ENCODE measurements at places on chromosomes 12 and 14. TPM values are rescaled to one million over a fixed set of nuclear protein-coding genes. Genes with fewer than 3 reads are reported as not detected.

Gene CIROP
- total RNA-seq, result not detected

DNA sequence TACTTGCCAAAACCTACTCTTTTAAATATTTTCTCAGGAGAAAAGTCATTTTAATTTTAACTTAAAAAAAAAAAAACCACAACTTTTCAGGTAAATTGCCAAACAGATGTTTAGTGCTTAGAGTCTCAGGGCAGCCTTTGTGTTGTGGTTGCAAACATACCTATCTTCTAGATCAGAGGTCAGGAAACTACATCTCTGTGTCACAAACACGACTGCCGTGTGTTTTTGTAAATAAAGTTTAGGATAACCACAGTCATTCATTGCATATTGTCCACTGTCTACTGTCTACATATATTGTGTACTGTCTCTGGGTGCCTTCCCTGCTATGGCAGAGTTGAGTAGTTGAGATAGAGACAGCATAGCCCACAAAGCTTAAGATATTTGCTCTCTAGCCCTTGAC is 48.9 kb downstream of the DYRK2 start:
- no peak for DNase-seq

GRCh38 chr12:21895651-21896050 is 45.6 kb downstream of the ABCC9 start:
- DNase-seq, result no peak

DNA sequence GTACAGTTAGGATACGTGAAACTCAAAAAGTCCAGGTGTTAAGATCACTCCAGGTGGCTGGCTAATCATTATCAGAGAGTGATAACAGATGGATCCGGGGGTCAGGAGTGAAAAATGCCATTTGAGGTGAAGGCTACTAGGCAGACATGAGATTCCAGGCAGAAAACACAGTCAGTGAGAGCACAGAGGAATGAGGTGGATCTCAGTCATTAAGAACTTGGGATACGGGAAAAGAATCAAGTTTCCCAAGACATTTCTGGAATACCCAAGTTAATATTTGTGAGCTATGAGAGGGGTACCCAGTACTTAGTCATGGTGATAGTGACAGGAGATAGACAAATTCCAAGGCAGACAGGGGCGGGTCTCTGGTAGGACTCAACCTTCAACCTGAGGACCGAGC is 94.6 kb upstream of the ALG10B start:
- no peak for DNase-seq

- no peak for DNase-seq
Observed at GRCh38 chr12:30847259-30847658, 79.3 kb upstream of the TSPAN11 start.

DNA sequence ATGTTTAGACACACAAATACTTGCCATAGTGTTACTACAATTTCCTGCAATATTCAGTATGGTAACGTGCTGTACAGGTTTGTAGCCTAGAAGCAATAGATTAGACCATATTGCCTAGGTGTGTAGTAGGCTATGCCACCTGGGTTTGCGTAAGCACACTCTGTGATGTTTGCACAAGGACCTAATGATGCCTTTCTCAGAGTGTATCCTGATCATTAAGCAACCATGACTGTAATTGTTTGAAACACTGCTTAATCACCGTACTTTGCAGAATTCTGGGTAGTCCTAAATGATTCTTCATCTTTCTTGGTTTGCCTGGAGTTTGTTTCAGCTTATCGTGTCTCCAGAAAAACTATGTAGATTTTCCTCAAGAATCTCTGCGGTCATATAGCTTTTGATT is 11.2 kb upstream of the TCP11L2 start:
- DNase-seq, result no peak

GRCh38 chr14:78610994-78611393 is 440.8 kb downstream of the NRXN3 start:
- DNase-seq, result no peak

DNA sequence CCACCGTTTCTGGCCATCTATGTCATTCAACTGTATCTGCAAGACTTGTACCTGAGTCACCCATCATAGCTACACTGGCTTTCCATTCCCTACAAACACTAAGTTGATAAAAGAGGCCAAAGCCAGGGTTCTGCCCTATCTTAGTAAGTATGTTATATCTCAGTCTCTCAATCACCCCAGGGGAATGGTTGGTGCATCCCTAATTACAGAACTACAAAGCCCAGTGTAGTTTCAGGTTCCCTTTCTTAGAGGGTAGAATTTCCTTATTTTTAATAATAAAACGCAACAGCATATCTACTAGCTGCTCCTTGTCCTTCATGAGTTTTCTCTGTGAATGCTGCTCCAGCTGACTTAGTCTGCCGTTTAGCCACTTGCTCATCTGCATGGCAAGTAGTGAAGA is 57.6 kb downstream of the ST8SIA1 start:
- no peak for DNase-seq

DNA sequence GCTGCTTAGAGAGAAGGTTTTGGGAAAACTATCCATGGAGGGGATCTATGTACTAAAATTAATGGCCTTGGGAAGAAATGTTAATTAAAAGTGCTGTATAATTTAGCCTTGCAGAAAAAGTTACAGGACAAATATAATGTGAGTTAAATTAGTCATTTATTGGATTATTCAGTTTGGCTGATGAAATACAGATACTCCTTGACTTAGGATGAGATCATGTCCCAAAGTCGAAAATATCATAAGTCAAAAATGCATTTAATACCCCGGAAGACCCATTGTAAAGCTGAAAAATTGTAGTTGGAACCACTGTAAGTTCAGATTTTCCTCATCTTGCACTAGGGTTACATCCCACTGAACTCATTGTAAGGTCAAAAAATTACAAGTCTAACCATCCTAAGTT is 9.7 kb downstream of the RTRAF start:
- no peak for DNase-seq

Gene DEPDC4
- total RNA-seq, result 3.0 TPM

Gene RTL1
- not detected for total RNA-seq

- peak; percentile 37 for DNase-seq
Observed at GRCh38 chr12:16349131-16349460, 1.7 kb downstream of the MGST1 start.

DNA sequence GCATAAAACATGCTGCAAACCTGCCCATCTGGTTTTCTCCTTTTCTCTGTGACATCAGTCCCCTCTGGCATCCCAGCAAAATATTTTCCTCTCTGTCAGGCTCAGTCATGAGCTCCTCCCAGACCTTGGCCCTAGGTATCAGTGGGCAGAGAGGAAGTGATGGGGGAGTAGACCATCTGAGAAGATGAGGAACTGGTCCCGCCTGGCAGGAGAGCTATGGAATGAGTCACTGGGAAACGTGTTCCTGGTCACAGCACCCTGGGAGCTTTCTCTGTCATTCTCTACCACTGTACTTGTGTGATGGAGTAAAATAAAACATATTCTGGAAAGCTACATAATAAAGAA is 5.0 kb upstream of the SRSF9 start:
- DNase-seq, result no peak

DNA sequence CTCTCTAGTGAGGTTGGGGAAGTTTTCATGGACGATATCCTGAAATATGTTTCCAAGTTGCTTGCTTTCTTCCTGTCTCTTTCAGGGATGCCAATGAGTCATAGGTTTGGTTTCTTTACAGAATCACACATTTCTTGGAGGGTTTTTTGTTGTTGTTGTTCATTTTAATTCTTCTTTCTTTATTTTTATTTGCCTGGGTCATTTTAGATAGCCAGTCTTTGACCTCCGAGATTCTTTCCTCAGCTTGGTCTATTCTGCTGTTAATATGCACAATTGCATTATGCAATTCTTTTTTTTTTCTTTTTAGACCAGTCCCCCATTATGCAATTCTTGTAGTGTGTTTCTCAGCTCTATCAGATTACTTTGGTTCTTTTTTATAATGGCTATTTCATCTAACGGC is 338.9 kb downstream of the AEBP2 start:
- no peak for DNase-seq

GRCh38 chr14:56559182-56559581 is 20.4 kb upstream of the TMEM260 start:
- DNase-seq, result no peak

- no peak for DNase-seq
Observed at GRCh38 chr14:76502638-76503037, 126.7 kb downstream of the ESRRB start.

GRCh38 chr14:101374373-101375338 is 186.6 kb upstream of the DIO3 start:
- no peak for DNase-seq
